ENCODE measurements at places on chromosomes 5 and 9.

DNA sequence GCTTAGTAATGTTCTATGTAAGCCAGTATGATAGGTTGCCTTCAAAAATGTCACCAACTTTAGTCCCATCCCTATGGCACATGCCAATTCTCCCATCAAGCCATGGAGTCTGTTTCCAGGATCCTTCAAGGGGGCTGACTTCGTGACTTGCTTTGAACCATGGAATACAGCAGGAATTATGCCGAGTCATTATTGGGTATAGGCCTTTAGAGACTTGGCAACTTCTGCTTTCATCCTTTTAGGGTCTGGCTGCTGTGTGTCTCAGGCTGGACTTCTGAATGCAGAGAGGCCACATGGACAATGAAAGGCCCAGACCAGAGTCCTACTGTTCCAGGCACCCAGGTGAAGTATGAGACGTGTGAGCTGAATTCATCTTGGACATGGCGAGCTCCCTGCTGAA, 109.8 kb downstream of the DENND1A start:
- DNase-seq = no peak

- no peak for DNase-seq
Measured at GRCh38 chr9:120891884-120892747, 15.1 kb upstream of the PHF19 start.

- no peak for DNase-seq
Measured at GRCh38 chr9:135341612-135342169, 137.9 kb upstream of the PPP1R26 start.

DNA sequence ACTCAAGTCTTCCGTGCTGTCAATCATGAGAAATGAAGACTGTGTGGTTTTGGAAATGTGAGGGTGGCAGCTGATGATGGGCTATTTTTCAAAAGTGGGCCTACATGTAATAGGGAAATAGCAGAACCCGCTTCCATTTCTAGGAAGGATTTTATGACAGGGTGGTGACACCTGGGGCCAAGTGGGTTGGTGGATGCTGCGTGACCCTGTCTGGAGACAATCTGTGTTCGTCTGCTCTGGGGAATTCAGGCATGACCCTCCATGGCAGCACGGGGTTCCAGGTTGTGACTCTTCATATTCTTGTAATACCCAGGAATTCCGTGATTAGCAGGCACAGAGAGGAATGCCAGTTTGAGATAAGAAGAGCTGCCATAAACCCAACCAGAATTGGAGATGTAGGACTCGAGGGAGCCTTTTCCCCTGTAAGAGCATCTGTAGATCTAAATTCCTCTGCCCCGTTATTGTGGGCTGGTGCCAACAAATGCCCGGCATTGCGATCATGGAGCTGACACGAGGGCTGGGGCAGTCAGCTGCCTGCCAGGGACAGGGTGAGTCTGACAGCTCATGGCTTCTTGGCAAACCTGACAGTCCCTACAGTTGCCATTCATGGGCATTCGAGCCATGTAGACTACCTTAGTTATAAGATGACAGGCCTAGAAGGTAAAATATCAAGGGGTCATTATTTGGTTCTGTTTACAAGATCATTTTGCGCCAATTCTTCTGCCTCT, 279.7 kb downstream of the GADD45G start:
- no peak for DNase-seq

GRCh38 chr9:114186605-114187289, 31.4 kb downstream of the COL27A1 start:
- no peak for DNase-seq

Measured in activated CD4-positive, alpha-beta T cell treated with anti-CD3 and anti-CD28 coated beads, Interleukin-2, amount 50 U/mL, for 1 hour (primary cell).